Activated CD8-positive, alpha-beta T cell treated with anti-CD3 and anti-CD28 coated beads, Interleukin-2, amount 10 ng/mL, durations not matched to agents 7 days and 5 days (primary cell): ENCODE measurements at places on chromosomes 3 and 15. TPM values are rescaled to one million over a fixed set of nuclear protein-coding genes. Genes with fewer than 3 reads are reported as not detected.

Gene GP5
- total RNA-seq = 1.3 TPM

Gene PLSCR5
- not detected for total RNA-seq

Gene CLDN11
- total RNA-seq = not detected

Gene ZWILCH
- 37.2 TPM for total RNA-seq

Gene ADAMTSL3
- not detected for total RNA-seq

Gene HRG
- not detected for total RNA-seq

Gene HGD
- total RNA-seq = 0.29 TPM

Gene GOLGA8H
- not detected for total RNA-seq

Gene ZNF80
- 0.71 TPM for total RNA-seq

Gene ZNF770
- 35.1 TPM for total RNA-seq

Gene TRIM42
- total RNA-seq = not detected

Gene GLDN
- total RNA-seq = not detected

Gene CELF6
- 0.45 TPM for total RNA-seq

Gene AQP9
- not detected for total RNA-seq

Gene ARID3B
- total RNA-seq = 40.1 TPM

Gene RPL29
- 1,199 TPM for total RNA-seq

Gene RAB11A
- 163 TPM for total RNA-seq

Gene PLSCR4
- total RNA-seq = not detected

Gene ST3GAL6
- total RNA-seq = not detected

Gene HACL1
- 24.9 TPM for total RNA-seq

Gene CFAP100
- total RNA-seq = not detected

Gene WNT5A
- not detected for total RNA-seq

Gene ATG3
- total RNA-seq = 76.2 TPM

Gene P2RY13
- total RNA-seq = not detected

Gene LRRC31
- not detected for total RNA-seq

Gene CD200R1L
- total RNA-seq = not detected

Gene CLSTN2
- total RNA-seq = not detected

Gene CCR1
- 41.5 TPM for total RNA-seq

Gene ZIC4
- total RNA-seq = not detected

Gene P3H2
- total RNA-seq = not detected

Gene SPSB4
- not detected for total RNA-seq
